ENCODE measurements at places on chromosomes 12 and 14.
A peak's percentile ranks its signal among the peaks of the same experiment; 100 is the strongest.

DNA sequence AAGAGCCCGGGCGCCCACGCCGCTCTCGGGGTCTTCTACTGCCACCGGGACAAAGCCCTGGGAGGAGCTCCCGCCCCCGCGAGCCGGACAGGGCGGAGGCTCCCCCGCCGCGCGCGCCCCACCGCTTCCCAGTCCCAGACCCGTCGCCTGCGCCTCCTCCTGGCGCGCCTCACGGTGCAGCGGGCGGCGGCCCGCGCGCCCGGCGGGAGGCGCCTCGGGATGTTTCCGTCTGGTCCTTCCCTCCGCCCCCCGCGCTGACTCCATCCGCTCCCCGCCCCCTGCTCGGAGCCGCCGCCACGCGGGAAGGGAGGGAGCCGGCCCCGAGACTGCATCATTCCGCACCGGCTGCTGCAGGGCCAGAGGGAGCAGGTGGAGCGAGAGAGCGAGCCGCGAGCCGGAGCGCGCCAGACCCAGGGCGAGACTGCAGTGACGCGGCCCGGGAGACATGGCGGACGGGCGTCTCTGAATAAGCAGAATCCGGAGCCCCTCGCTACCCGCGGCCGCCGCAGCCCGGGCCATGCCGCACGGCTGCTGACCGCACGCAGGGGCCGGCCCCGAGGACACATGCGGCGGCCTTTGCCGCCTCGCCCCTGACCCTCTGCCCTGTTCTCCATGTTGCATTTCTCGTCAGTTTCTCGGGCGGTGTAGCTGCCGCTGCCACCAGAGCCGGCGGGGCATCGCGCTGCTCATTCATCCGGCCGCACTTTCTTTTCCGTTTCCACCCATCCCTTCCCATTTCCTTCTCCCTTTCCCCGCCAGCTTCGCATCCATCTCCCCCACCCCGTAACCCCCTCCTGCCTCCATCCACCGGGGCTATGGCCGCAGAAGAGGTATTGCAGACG lies at the start of gene BICD1:
BICD1 (plus strand) TSS at position 331 of the 842 bp plus-strand sequence; CDS start at position 816, 485 bp downstream.
- peak; percentile 65 for DNase-seq

GRCh38 chr14:96587823-96588385 lies 85.7 kb downstream of the PAPOLA start:
- no peak for DNase-seq

DNA sequence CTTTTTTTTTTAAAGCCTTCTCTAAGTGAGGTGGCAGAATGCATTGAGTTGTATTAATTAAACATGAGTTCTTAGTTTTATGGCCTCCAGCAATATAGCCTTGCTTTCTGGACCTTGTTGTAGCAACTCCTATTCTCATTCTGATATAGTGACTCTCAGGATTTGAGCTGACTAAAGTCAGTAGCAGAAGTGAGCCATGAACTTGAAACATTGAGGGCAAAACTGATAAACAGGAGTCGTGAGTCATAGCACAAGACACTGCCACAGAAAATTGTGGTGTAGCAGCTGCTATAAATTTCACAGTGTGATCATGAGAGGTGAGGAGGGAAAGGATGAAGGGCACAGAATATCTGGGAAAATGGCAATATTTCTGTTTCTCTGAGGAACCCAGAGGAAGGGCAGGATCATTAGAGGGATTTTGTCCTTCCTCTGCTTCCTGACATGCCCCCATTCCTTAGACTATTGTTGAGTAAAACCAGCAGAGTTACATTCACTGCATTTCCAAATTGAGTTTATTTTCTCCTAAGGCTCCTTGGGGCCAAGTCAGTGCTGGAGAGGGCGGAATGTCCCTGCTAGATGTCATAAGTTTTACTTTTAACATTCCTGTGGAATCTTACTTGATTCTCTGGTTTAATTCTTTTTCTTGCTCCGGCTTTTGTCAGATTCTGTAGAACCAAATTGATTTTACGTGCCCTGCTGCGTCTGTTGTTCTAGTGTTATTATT lies 7.5 kb downstream of the KLRG1 start:
- no peak for DNase-seq

DNA sequence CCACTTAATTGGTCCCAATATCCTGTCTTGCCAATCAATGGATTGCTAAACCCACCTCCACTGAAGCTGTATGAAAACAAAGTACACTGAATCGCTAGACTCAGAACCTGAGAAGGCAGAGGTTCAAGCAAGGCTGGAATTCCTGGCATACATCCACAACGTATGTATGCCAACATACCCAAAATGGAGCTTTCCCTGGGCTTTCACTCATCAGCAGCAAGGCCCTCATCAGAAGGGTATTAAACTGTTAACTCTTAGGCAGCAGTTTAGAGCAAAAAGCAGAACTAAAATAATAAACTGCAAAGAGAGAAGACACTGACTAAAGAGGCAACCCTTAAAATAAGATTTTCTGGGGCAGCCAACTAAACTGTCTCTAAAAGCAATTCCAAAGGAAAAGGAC lies 13.6 kb downstream of the MED13L start:
- DNase-seq = no peak

- DNase-seq = no peak
Measured at GRCh38 chr12:22032732-22033131, 13.3 kb upstream of the CMAS start.

Data from CD4-positive, alpha-beta T cell treated with Interferon alpha-2 for 1 hour (primary cell).